ENCODE measurements at places on chromosomes 2 and 18.

DNA sequence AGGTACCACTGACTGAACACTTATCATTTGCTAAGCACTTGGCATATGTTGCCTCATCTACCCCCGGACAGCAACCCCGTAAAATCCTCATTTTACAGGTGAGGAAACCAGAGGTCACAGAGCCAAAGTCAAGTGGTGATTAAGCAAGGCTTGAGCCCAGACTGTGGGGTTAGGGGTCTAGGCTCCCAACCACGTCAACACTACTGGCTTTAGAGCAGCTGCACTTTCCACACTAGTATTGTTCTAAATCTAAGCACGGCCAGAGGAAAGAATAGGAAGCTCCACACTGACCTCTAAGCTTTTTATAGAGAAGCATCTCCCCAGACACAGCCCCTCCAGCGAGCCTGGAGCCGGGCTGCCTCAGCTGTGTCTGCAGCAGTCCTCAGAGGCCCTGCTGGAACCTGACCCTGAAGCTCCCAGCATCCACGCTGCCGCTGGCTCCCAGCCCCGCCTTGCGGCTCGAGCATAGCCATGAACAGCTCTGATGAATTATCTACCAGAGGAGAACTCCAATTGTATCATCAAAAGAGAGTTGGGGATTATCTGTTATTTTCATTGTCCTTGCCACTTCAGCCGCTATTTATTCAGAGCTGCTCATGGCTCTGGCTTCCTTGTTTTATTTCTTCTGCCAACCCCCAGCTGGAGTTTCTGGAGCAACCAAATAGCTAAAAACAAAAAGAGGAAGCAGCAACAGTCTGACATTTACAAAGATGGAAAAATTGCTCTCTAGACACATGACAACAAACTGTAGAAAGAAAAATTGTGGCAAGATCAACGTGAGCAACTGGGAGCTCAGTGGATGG is 62.2 kb upstream of the RTN4 start:
- DNase-seq, result no peak

DNA sequence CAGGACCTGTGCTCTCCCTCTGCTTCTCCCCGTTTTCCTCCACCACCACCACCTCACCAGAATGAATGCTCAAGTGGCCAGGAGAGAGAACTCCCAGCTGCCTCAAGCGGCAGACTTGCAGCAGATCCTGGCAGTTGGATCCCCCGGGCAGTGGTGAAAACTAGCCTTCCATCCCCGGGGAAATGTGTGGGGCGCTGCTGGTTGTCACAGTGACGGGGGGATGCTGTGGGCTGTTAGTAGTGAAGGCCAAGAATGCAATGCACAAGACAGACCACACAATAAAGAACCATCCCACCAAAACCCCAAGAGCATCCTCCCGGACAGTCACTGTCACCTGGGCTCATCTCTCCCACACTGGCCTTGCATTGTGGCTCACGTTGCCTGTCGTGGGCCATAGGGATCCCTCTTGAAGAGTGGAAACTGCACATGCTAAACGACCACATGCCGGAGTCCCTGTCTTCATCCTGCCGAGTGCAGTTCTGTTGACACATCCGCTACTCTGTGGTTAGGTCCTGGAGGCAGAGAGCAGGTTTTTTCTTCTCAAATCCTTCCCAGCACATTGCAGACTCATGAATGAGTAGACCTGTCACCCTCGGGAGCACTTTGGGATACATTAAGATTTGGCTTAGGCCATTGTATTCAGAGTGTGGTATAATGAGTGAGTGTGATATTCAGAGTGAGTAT is 13.5 kb downstream of the SPATA3 start:
- DNase-seq, result no peak

DNA sequence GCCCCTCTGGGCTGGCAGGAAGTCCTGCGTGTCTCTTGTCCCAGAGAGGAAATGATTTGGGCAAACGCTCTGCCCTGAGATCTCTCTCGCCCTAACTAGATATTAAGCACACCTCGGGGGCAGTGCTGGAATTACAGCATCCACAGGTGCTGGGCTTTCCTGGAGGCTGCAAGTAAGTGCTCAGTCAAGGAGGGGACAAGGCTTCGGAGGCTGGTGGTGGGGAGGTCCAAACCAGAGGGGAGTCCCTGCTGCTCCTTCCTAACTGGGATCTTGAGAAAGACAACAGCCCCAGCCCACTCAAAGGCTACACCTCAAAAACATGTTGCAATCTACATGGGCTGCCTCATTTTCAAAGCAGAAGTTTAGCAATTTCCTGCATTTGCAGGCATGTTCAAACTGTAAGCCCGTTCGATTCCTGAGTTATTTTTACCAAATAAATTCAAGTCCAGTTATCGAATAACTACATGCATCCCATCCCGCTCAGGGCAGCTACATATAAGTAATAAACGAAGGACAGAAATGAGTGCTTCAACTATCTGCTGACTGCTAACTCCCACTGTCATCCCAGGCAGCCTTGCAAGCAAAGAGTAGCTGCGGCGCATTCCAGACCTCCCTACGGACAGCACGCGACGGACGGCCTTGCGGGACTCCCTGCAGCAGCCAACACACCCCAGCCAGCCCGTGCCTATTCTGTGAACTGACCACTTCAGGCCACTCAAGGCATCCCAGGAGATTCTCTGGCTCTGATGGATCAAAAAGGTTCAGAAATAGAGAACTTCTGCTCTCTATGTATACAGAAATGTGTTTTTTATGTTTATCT is 27.5 kb downstream of the ZNF516 start:
- DNase-seq, result no peak

DNA sequence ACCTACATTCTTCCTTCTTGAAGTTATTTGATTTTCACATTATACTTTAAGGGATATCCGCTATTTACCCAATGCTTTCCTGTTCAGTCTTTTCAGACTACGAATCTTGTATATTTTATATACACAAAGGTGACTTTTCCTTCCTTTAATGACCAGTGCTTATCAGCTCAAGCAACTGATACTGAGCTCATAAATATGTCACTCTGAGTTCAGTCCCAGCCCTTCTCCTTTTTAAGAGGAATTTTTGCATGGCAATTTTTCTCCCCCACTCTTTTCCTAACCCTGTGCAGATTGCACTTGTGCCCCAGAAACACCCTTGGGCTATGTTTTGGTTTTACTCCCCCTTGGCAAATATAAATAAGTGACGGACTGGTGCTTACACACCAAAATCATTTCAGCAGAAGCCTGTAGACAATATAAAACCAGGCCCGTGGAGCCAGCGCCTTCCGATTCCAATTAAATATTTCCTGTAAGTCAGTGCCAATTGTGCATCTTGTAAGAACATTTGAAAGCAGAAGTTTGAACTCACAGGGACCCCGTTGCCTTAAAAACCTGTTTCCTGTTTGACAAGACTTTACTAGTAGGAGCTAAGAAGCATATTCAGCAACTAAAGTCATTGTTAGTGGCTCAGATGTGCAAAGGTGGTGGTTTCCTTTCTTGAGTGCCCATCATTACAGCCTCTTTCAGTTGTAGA is 66.3 kb upstream of the GATA6 start:
- no peak for DNase-seq

DNA sequence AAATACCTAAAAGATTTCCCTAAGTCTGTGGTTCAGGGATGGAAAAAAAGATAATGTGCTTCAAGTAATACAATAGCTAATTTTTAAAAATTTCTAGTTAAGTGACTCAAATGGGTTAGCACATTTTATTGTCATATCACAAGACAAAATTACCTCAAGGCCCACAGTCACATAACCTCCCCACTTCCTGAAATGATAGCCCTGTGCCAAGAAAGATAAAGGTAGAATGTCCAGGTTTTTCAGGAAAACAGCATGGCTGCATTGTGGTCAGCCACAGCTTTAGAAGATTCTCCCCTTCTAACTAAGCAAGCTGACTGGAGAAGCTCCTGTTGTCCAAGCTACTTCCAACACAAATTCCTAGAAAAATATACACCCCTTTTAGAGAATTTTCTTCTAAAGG is 127.1 kb upstream of the SLC35G4 start:
- no peak for DNase-seq

DNA sequence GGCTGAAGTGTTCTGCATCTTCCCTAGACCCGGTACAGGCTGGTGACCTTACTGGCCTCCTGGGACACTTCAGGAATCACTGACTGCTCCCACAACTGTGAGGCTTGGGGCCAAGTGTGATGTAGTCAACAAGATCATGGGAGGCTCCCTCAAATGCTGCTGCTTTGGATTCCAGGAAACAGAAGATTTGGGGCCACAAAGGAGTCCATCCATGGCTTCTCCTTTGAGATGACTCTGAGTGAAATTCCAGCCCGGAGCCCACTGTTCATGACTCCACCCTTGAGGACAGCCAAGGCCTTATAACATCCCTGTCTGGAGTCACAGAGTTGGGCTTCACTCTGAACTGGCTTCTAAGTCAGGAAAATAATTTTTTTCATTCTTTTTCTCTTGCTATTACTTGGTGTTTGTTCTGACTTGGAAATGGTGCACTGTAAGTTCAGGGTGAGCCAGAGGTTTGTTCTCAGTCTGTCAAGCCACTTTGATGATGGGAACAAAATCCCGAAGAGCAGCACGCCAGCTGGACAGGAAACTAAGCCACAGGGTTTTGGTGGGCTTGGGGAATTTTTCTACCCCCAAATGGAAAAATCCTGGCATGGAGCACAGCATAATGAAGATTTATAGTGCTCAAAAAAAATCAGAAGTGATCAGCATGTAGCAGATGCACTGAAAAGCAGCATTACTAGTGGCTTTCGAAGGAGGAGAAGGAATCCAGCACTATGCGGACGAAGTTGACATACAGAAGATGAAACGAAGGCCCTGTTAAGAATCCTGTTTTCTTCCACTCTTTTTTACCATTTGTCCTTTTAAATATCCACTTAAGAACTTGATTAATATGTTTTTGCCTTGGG is 98.1 kb upstream of the ZFP36L2 start:
- no peak for DNase-seq

GRCh38 chr2:206296128-206296527 is 21.7 kb downstream of the ZDBF2 start:
- no peak for DNase-seq

DNA sequence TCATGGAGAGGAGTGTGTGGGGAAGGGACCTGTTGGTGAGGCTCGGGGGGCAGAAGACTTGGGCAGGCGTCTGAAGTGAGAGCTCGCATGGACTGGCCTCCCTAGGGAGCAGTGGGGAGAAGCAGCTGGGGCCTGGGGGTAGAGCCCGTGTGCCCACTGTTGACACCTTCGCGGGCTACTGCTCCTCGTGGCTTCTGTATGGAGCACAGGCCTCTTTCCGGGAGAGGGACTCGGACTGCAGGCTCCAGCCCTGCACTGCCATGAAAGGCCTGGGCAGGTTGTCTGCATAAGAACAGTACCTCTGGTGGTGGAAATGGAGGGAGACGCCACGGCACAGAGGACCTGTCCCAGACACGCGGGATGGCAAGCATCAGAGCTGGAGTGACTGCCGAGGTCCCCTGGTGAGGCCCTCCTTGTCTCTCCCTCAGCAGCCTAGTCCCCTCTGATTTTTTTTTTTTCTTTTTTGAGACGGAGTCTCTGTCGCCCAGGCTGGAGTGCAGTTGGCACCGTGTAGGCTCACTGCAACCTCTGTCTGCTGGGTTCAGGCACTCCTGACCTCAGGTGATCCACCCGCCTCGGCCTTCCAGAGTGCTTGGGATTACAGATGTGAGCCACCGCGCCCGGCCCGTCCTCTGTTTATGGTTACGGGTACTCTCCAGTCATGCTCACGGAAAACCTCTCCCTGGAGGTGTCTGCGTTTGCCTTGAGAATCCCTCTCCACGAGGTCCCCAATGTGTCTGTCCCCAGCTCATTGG is 44.7 kb upstream of the PTMA start:
- DNase-seq, result no peak

GRCh38 chr2:20614201-20615067 is 36.5 kb downstream of the HS1BP3 start:
- DNase-seq, result no peak

DNA sequence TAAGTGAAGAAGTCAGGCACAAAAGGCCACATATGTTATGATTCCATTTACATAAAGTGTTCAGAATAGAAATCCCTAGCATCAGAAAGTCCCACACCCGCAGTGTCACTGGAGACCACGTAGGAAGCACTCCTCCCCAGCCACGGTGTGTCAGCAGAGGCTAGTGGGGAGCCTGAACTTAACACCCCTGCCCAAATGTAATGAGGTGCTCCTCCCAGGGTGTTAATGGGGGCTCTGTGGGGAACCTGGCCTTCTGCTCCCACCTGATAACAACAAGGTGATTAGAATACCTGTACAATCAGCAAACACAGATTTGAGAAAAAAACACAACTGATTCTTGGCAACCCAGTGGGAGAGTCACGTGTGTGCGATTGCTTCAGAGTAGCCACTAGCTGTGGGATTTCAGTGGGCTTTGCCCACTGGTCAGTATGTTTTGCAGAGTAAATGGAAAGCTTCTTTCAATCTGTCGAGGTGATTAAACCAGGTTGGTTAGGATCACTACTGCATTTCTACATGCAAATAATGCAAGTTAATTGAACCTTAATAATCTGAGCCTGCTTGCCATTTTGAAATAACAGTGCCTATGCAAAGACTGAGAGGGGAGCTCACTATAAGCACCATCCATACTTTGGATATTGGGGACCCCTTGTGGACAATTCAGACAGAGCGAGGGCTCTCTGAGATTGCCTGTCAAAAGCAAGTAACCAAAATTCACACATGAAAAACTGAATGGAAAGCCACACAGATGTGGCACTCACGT is 20.6 kb upstream of the ATRAID start:
- no peak for DNase-seq

GRCh38 chr2:239440511-239440959 is 39.7 kb upstream of the HDAC4 start:
- no peak for DNase-seq

DNA sequence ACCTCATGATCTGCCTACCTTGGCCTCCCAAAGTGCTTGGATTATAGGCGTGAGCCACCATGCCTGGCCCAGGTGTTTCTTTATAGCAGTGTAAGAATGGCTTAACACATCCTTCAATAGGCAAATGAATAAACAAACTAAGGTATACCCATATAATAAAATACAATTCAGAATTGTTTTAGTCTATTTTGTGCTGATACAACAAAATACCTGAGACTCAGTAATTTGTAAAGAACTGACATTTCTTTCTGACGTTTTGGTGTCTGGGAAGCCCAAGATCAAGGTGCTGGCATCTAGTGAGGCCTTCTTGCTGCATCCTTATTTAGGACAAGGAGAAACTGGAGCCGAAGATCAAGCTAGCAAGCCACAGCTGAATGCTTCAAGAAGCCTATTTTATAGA is 1372.1 kb upstream of the DDX18 start:
- DNase-seq, result no peak

DNA sequence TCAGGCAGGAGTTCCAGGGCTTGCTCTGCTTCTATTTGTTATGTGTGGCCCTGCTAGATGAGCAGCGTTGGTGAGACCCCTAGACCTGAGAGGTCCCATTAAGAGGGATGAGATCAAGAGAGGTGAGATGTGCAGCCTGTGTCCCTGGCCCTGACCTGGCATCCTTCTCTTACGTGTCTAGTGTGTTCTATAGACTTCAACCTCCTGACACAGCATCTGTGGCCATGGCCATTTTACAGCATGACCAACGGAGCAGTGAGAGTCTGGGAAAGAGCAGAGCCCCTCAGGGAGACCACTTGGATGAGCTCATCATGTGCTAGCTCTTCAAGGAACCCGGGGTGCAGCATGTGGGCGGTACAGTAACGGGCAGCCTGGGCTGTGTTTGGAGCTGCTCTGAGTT is 32.7 kb upstream of the ASPRV1 start:
- DNase-seq, result no peak
